Stimulated activated CD8-positive, alpha-beta memory T cell treated with anti-CD3 and anti-CD28 coated beads, Interleukin-7, amount 100 ng/mL, for 1 hour (primary cell): ENCODE measurements at places on chromosomes 7 and 10.

- DNase-seq, result no peak
These were observed 5.1 kb downstream of the ALOX5 start for GRCh38 chr10:45378914-45379726.

- DNase-seq, result no peak
These were observed 75.1 kb downstream of the ANKRD61 start for GRCh38 chr7:6106140-6106904.

GRCh38 chr10:36888925-36889573, 236.3 kb upstream of the ANKRD30A start:
- no peak for DNase-seq

- DNase-seq, result no peak
These were observed 33.7 kb downstream of the R3HCC1L start for GRCh38 chr10:98168147-98168546.

DNA sequence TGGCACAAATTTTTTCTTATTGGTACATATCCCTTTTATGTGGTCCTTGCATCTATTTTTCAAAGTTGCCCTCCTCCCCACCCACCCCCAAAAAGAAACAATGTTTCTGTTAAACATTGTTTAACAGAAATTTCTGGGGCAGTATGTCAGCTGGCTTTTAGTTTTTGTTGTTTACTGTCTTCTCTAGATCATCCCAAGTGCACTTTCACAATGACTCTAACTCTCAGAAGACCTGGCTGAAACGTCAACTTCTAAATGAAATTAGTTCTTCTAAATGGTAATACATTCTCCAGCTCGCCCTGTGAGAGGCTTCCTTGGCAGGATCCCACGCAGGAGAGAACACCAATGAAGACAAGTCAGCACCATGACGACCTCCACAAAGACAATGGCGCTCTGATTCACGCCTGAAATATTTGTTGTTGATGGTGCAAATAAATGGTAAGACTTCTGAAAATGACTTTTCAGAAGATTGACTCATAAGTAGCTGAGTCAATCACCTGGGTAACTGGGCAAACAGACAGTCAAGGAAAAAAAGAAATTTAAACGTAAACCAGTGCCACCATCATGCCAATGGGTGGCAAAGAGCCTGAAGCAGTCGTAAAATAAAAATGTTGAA, 293.7 kb downstream of the FZD1 start:
- DNase-seq, result no peak
